ENCODE measurements at places on chromosomes 4 and X.

DNA sequence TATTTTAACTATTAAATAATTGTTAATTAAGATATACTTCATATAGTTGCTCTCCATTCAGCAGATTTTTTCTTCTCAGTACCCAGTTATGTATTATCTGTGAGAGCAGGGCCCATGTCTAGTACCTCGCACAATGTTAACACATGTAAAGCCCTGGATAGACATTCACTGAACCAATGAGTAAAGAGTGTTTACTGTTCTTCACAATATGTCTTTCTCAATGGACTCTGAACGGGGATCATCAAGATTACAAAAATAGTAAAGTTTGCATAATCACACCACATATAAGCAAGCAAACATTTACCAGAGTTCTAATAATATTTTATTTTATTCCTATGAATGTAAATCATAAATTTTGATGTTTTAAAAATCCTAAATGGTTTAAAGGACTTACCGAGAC, 47.1 kb downstream of the FBXO8 start:
- no peak for DNase-seq

GRCh38 chr4:93748373-93749291, 79.9 kb upstream of the ATOH1 start:
- no peak for DNase-seq

- DNase-seq: no peak
These were observed 99.0 kb downstream of the ARSJ start for GRCh38 chr4:113880240-113881028.

- no peak for DNase-seq
These were observed 49.2 kb downstream of the CENPVL3 start for GRCh38 chrX:51569561-51569960.

- no peak for DNase-seq
These were observed 16.4 kb upstream of the NKRF start for GRCh38 chrX:119622356-119623232.

GRCh38 chr4:152087335-152087734, 326.5 kb upstream of the GATB start:
- no peak for DNase-seq

- no peak for DNase-seq
These were observed 216.3 kb upstream of the BCOR start for GRCh38 chrX:40314070-40314469.

GRCh38 chr4:8665406-8666360, 73.1 kb downstream of the CPZ start:
- DNase-seq: no peak

DNA sequence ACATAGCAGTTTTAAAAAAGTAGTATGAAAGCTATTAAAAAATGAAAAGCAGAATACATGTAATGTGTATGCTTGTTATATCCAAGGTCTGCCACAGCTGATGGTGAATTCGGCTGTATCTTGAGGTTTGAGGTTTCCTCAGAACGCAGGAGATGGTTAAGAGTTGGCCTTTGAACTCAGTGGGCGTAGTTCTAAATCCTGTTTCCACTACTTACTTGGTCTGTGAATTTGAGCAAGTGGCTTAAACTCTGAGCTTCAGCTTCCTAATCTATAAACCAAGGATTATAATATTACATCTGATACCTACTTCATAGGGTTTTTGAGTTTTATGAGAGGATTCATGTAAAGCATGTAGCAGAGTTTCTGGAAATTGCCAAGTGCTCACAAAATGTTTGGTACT, 125.2 kb downstream of the STIM2 start:
- DNase-seq: no peak

GRCh38 chr4:57971261-57971660, 861.1 kb upstream of the IGFBP7 start:
- DNase-seq: no peak

DNA sequence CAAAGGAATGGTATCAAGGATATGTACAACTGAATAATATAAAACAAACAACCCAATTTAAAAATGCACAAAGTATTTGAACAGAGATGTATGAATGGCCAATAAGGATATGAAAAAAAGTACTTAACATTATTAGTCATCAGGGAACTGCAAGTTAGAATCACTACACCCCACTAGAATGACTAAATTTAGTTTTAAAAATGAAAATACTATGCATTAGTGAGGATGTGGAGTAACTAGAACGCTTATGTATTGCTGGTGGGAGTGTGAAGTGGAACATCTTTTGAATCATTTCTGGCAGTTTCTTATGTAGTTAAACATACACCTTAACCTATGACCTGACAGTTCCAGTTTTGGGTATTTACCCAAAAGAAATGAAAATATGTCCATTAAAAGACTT, 13.0 kb upstream of the SLC16A2 start:
- no peak for DNase-seq

DNA sequence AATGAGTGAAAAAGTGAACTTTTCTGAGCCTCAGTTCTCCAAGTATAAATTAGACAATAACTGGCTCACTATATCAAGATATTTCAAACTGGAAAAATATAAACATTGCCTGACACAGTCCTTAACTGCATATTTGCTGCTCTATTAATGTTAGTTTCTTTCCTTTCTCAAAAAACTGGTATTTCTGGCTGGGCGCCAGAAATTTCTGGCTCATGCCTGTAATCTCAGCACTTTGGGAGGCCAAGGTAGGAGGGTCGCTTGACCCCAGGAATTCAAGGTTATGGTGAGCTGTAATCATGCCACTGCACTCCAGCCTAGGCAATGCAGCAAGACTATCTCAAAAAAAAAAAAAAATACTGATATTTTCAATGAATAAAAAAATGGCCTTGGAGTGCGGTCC, 227.0 kb downstream of the MAGEB17 start:
- no peak for DNase-seq

- DNase-seq: no peak
These were observed 206.1 kb upstream of the KLF8 start for GRCh38 chrX:56025872-56026571.

- DNase-seq: no peak
These were observed 3.5 kb downstream of the SLIT2 start for GRCh38 chr4:20255251-20255586.

GRCh38 chr4:637536-638280, 12.3 kb downstream of the PDE6B start:
- DNase-seq: no peak

GRCh38 chrX:20265726-20266681, 705 bp downstream of the RPS6KA3 start:
- DNase-seq: no peak

GRCh38 chr4:184655889-184656869, 6.6 kb downstream of the PRIMPOL start:
- DNase-seq: no peak

- DNase-seq: no peak
These were observed 13.7 kb upstream of the AREG start for GRCh38 chr4:74431113-74431826.

- DNase-seq: no peak
These were observed 53.5 kb downstream of the DCLK2 start for GRCh38 chr4:150131581-150132228.

GRCh38 chrX:149996515-149996914, 58.2 kb upstream of the EOLA2 start:
- no peak for DNase-seq

GRCh38 chrX:38669428-38669827, 108.1 kb downstream of the TSPAN7 start:
- DNase-seq: no peak

GRCh38 chrX:140440876-140441275, 64.0 kb downstream of the SOX3 start:
- no peak for DNase-seq

DNA sequence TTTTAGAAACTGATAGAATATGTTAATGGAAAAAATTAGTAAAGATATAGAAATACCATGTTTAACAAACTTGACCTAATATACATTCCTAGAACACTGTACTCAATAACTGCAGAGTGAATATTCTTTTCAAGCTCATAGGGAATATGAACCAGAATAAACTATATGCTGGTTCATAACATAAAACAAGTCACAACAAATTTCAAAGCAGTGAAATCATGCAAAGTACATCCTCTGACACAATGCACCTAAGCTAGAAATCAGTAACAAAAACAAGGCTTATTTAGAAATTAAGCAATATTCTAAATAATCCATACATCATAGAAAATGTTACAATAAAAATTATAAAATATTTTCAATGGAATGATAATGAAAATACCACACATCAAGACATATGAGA, 9.2 kb upstream of the SEPSECS start:
- DNase-seq: no peak

GRCh38 chr4:125155251-125155650, 159.5 kb upstream of the FAT4 start:
- DNase-seq: no peak

DNA sequence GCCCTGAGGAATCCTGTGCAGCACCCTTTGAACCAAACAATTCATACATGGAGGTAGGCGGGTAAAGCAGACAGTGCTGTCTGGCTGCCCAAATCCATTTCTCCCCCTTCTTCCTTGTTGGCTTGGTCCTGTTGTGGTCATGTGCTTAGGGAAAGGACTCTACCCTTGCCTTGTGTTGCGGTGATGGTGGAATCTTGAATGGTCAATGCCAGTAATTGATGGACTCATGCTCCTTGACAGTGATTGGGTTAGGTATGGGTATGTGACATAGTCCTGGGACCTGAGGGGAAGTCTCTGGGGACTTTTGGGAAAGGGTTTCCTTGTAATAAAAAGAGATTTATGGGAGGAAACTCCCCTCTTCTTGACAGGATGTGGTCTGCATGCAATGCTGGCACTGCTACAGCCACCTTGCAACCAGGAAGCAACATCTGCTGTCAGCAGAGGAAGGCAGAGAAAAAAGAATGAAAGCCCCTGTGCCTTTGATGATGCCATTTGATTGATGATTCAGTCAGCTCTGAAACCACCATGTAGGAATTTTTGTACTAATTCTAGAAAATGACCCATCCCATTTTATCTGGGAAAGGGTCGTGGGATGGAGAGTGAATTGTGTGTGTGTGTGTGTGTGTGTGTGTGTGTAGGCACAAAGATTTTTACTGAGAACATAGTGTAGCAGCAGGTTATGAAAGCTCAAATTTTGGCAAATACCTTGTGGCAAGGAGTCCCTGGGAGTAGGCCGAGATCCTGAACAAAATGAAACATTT, 30.0 kb upstream of the HUWE1 start:
- no peak for DNase-seq

DNA sequence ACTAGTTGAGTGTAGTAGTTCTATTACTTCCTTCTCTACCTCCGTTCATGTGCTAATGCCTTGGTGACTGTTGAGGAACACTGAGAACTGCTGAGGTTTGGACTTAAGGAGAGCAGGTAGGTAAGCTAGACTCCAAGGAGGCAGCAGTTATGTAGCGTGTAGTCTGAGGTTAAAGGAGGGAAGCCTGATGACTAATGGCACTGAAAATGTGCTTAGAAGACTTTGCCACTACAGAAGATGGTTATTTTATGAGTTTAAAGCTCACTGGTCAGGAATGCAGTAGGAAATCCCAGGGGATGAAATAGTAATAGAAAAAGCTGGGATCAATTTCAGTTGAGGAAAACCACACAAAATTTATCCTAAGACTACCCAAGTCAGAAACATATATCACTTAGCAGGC, 1077.3 kb downstream of the RAPGEF2 start:
- no peak for DNase-seq

DNA sequence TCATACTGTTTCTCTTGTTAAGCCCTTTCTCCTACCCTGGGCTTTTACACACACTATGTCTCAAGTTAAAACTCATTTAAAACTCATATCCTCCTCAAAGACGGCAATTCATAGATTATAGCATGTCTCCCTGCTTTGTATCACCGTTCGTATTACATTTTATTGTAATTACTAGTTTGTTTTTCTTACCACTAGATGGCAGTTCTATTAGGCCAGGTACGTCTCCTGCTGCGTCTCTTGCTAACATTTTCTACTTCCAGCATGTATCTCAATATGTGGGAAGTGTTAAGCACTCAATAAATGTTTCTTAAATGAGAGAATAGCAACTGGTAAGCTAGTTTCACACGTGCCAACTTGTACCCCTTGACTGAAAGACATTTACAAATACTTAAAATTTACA, 450.3 kb upstream of the PCDH7 start:
- no peak for DNase-seq

DNA sequence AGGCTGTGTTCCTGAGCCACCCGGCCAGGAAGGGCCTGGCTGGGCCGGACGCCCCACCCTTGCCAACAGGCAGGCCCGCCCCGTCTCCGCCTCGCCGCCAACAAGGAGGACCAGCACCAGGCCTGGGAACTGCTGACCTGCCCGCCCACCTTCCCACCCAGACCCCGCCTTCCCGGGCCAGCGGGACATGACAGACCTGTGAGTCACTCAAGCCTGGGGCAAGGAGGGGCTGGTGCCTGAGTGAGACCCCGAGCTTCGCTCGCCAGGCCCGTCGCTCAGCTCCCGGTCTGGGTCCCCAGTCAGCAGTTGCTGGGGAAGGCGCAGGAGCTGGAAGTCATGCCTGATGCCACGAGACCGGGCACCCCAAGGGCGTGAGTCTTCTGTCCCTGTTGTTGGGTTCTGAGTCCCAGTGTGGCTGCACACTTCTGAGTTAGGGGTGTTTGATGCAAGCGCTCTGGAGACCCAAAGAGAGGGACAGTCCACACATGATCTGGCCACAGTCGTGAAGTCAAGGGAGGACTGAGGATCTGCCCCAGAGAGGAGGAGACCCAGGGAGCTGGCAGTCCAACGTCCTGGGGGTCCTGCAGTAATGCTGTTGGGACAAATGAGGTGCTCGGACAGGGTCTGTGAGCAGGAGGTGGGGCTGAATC, at the start of gene DNASE1L1:
Gene DNASE1L1 (minus strand): TSS at position 33 of the 650 bp plus-strand sequence. CDS start 3,686 bp downstream, outside the sequence.
- no peak for DNase-seq

DNA sequence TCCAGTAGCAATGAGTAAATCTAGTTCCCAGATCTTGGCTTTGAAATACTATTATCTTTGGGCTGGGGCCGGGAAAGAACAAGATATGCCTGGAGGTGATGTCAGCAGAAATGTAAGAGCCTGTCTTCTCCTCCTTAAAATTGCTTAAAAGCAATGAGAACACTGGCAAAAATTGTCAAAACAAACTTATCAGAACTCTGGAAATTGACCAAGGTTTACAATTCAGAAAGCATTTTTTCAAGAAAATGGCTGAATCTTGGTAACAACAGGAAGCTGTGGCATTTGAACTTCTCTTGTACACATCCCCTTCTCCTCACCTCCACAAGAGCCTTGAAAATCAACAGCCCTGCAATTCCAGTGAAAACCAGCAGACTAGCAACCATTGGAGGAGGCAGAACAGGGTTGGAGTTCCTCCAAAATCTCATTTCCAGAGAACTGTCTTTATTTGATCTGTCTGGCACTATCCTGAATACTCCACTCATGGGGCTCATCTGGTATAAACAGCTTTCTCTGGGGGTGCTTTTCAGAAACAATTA, 13.5 kb downstream of the TIMP1 start:
- DNase-seq: no peak

DNA sequence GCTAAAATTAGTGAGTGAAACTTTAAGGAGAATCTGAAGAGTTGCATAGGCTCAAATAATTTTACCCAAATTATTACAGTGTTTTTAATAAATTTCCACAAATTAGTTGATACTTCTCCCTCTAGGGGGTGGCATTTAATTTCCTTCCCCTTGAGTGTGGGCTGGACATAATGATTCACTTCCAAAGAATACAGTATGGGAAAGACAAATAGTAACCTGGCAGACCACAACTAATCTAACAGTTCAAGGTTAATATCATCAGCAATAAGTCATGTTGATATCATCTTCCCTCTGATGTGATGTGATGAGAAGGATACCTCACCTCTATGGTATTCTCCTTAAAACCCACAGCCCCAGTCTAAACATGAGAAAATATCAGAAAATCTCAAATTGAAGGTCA, 15.5 kb downstream of the PFKFB1 start:
- DNase-seq: no peak

GRCh38 chr4:96652158-96652557, 812.3 kb downstream of the PDHA2 start:
- no peak for DNase-seq

All from AG04449 (cell line).